ENCODE measurements at places on chromosomes 6 and 20. TPM values are rescaled to one million over a fixed set of nuclear protein-coding genes. Genes with fewer than 3 reads are reported as not detected.

DNA sequence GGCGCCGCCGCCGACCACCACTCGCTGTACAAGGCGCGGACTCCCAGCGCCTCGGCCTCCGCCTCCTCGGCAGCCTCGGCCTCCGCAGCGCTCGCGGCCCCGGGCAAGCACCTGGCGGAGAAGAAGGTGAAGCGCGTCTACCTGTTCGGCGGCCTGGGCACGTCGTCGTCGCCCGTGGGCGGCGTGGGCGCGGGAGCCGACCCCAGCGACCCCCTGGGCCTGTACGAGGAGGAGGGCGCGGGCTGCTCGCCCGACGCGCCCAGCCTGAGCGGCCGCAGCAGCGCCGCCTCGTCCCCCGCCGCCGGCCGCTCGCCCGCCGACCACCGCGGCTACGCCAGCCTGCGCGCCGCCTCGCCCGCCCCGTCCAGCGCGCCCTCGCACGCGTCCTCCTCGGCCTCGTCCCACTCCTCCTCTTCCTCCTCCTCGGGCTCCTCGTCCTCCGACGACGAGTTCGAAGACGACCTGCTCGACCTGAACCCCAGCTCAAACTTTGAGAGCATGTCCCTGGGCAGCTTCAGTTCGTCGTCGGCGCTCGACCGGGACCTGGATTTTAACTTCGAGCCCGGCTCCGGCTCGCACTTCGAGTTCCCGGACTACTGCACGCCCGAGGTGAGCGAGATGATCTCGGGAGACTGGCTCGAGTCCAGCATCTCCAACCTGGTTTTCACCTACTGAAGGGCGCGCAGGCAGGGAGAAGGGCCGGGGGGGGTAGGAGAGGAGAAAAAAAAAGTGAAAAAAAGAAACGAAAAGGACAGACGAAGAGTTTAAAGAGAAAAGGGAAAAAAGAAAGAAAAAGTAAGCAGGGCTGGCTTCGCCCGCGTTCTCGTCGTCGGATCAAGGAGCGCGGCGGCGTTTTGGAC, 2.0 kb downstream of the SOX4 start:
- no peak for DNase-seq

DNA sequence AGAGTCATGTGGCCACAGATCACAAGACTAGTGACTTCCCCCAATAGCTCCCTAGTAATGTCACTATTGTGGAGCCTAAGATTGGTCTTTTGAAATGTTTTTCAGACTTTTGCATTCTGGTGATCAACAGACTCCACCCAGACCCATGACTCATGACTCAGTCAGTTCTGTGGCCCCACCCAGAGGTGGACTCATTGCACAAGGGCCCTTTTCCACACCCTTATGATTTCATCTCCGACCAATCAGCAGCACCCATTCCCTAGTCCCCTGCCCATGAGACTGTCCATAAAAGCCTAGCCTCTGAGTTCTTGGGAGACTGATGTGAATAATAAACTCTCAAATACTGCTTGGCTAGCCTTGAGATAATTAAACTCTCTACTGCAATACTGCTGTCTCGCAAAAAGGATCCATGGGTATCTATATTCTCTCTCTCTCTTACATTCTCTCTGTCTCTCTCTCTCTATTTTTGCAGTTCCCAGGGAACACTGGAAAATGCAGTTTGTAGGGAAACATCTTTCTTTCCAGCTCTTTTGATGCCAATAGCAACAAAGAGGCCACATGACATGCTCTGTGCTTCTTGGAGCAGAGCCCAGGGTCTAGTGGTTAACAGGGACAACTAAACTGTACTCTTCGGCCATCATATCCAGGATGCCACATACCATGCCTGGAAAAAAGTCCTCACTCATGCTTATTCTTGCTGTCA, 71.3 kb upstream of the IYD start:
- no peak for DNase-seq

GRCh38 chr6:105991561-105992314, 94.4 kb upstream of the PRDM1 start:
- DNase-seq: no peak

DNA sequence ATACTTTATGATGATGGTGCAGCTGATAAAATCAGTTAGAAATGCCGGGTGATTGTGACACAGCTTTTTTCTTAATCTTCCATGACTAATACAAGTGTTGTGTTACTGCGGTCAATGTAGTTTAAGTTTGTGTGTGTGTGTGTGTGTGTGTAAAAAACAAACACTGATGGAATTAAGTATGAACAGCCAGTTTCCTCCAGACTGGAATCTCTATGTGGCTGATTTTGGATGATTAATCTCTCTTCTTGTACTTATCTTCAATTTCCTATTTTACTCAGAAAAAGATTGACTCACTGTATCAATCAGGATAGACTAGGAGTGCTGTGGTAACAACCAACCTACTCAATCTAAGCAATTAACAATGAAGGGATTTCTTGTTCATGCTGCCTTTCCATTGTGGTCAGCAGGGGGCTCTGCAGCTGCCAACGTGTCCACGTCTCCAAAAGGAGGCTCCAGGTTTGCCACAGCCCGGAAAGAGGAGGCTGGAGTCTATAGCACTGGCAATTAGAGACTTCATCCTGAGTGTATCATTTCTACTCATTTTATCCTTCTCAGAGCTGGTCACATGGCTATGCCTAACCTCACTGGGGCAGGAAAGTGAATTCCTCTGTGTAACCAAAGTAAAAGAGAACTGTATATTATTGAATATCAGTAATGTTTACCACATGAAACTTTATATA, 107.7 kb downstream of the CD109 start:
- no peak for DNase-seq

DNA sequence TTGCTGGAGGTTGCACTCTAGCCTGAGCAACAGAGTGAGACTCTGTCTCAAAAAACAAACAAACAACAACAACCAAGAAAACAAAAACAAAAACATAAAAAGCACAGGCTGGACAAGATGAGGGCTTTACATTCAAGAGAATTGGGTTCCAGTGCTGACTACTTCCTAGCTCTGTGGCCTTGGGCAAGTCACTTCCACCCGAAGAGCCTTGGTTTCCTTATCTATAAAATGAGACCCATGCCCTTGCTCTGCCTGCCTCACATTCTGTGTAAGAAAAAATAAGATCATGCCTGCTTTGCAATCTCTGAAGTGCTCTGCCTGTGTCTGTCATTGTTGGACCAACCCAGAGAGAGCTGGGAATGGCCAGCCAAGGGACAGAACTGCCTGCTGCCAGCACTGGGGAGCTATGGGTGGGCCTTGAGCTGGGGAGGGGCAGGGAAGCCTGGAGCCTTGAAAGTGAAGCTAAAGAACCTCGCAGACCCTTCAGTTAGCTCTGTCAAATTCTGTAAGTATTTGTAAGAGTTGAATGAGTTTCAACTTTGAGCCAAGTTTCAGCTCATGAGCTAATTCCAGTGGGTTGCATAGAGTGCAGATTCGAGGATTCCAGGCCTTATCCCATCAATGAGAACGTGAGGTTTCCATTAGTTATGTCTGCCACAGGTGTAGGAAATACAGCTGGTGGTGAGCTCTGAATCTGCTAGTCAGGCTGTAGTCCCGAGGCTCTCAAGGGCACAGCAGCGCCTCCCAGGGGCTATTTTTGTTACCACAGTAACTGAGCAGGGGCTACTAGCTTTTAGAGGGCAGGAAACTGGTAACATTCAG, 93.2 kb downstream of the DLGAP4 start:
- no peak for DNase-seq

DNA sequence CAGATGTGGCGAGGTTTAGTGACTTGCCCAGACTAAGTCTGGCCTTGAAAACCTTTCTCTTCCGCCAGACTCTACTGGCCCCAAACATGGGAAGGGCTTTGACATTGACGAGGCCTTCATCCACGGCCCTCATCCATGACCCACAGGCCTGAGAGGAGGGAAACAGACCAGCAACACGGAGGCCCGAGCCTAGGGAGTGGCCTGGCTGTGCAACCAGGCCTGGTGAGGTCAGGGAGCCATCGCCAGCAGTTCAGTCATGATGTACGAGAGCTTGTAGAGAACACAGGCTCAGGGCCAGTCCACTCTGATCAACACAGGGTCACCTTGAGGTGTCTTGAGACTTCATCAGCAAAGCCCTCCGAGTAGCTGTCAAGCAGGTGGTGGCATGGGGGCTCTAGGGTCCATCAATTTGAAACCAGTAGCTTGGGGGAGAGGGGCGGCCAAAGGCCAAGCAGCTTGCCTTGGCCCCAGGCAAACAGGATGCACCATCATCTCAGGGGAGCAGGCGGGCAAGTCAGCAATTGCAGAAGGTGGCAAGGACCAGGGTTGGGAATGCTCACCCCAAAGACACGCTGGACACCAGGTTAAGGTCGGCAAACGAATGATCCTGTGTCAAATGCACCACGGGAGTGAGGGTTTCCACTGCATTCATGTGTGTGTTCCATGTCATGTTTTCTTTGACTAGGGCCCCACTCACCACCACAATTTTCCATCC, 36.1 kb downstream of the GFOD1 start:
- no peak for DNase-seq

GRCh38 chr6:113680301-113680700, 176.8 kb upstream of the MARCKS start:
- DNase-seq: no peak

DNA sequence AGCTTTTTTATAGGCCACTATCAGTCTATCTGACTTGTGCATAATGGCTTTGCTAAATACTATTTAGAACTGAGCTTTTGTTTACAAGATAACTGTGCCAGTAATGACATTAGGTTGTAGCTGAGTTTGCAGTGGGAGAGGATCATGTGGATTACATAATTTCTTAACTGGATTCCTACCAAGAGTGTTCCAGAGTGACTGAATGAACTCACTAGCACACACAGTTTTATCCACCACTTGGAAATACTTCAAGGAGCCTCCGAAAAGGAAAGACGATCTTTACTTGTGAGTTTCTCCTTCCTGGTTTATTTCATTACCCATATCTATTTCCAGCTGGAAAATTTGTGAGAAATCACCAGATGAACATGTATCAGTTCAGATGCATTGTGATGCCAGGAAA, 10.9 kb upstream of the SYNE1 start:
- no peak for DNase-seq

DNA sequence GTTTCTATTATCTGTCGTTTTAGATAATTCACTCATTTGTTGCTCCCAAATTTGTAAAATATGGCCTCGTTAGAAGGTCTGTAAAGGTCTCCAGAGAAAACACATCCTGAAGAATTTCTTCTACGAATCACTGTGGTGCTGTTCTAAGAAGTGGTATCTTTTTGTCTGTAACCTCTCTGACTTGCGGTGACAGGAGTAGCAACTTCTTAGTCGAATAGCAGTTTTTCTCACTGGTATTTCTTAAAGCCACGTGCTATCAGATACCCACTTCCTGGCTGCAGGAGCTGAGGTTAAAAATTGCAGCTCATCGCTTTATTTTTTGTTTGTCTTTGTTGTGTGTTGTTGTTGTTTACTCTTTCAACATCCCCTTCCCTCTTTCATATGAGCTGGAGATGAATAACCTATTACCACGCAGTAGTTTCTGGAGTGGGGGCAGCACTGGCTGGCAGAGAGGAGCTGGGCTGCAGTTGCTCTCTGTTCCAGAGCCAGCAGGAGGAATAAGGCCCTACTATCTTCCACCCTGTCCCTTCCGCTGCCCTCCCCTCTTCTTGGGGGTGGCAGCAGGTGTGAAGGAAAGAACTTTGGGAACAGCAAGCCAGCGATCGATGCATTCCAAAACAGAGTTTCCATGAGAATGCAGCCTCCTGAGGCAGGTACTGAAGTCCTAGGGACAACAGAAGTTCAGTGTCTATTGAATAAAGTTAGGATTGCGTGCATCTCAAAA, 64.7 kb downstream of the C6orf118 start:
- DNase-seq: no peak

GRCh38 chr6:710601-711571, 17.9 kb upstream of the EXOC2 start:
- DNase-seq: peak; percentile 72

GRCh38 chr20:41865938-41866337, 247.8 kb upstream of the CHD6 start:
- DNase-seq: no peak

GRCh38 chr6:131744432-131745287, 33.8 kb upstream of the CTAGE9 start:
- no peak for DNase-seq

DNA sequence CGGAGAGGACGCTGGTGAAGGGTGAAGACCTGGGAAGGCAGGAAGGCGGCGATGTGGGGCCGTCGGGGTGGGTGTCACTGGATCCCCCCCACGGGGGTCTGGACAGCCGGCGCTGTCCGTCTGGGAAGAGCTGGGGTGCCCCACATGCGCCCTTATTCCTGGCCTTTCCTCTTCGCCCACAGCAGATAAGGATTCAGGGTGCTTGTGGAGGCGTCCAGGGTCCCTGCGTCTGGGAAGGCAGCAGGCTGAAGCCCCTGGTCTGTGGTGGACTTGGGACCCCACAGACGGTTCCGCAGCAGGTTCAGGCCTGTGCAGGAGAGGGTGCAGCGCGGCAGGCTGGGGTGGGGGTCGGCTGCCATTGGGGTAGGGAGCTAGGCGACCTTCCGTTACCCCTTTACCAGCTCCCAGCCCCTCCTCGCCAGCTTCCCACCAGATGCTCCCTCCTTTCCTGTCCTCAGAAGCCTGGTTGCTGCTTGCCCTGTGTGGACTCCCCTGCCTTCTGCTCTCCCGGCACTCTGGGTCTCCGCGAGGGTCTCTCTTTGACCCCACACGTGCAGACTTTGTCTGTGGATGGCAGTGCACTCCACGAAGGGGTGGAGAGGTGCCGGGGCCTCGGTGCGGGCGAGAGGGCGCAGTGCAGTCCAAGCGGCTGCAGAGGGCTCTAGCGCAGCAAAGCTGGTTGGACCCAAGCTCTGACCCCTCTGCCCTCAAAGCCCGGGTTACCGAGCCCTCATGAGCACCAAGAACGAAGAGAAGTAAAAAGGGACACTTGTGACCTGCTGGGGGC, 2.1 kb upstream of the GATA5 start:
- DNase-seq: no peak

- no peak for DNase-seq
Observed at GRCh38 chr6:113488812-113489685, 368.1 kb upstream of the MARCKS start.

DNA sequence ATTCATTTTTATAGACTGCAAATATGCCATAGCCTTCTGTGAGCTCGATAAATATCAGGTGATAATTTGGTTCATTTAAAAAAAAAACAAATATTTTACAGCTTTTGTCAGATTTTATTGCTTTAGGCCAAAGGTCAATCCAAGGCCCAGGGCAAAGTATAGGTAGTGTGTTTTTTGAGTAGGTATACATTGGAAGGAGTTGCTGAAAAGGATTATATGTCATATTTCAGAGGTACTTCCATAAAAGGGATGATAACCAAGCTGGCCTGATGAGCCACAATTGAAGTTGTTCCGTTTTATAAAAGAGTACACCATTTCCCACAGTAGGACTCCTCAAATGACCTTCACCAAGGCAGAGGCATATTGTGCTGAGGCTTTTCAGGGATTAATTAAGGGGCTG, 452.8 kb upstream of the FLRT3 start:
- no peak for DNase-seq

GRCh38 chr20:59253325-59253724, 47.1 kb upstream of the EDN3 start:
- DNase-seq: no peak

The PBX2 gene
- 94.3 TPM for polyA plus RNA-seq

The TMEM170B gene
- polyA plus RNA-seq: 27.3 TPM

The PTPRK gene
- 28.4 TPM for polyA plus RNA-seq

The HLA-DQA1 gene
- polyA plus RNA-seq: 0.57 TPM

The DDO gene
- 0.98 TPM for polyA plus RNA-seq

The CD93 gene
- 19.6 TPM for polyA plus RNA-seq

The FOXA2 gene
- polyA plus RNA-seq: 0.60 TPM

The TCF15 gene
- polyA plus RNA-seq: 1.8 TPM

The RSPO3 gene
- 2.5 TPM for polyA plus RNA-seq

The BTNL2 gene
- 2.3 TPM for polyA plus RNA-seq

The CCN5 gene
- 0.32 TPM for polyA plus RNA-seq

The HLA-DOB gene
- polyA plus RNA-seq: 0.65 TPM

The SLC44A4 gene
- polyA plus RNA-seq: 1.00 TPM

The DNMT3B gene
- 5.9 TPM for polyA plus RNA-seq

The ADGB gene
- polyA plus RNA-seq: 0.98 TPM

All from spinal cord (tissue), 10 donors.